ENCODE measurements at places on chromosomes 5 and 9.

DNA sequence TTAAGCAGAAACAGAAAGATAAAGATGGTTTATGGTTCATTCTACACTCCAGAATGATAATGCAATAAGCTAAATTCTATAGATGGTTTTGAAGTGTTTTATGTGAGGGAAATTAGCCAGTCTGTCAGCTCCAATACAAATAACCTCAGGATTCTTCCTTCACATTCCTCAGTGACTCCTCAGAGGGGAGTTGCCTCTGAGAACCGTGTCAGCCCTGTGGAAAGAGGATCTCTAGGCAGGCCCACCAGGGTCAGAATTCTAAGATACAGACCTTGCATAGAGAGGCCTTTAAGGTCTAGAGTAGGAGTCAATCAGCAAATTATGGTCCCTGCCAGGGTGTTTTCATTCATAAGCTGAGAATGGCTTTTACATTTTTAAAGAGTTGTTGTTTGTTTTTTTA, 26.6 kb downstream of the RUSC2 start:
- no peak for DNase-seq

GRCh38 chr9:69918322-69918721, 97.7 kb downstream of the CFAP95 start:
- DNase-seq: no peak

DNA sequence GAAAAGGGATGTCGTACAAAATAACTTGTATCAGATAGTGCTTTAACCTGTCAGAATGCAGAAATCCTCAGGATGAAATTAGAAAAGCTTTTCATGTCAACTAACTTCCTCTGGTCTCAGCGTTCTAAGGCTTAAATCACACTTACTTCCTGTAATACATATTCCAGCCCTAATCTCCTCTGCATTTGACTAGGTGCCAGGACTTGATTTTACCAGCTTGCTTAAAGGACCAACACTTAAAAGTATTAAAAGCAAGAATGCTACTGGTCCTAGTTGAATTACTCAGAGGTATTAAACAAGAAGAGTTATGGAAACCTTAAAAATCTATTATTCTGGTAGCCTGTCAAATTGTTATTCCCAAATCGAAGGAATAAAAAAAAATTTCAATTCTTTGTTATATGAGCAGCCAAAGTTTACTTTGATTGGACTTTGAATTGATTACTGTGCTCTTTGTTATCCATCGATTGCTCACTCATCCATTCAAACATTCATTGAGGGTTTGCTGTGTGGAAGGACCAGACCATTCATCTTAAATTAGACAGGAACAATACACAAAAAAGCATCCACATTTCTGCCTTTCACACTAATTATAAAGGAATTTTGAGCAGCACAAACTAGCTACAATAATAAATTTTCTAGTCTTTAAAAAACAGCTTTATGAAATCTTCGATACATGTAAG, 108.7 kb downstream of the MUSK start:
- no peak for DNase-seq

DNA sequence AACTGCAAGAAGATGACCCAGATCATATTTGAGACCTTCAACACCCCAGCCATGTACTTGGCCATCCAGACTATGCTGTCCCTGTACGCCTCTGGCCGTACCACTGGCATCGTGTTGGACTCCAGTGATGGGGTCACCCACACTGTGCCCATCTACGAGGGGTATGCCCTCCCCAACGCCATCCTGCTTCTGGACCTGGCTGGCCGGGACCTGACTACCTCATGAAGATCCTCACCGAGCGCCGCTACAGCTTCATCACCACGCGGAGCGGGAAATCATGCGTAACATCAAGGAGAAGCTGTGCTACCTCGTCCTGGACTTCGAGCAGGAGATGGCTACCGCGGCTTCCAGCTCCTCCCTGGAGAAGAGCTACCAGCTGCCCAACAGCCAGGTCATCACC, 9.1 kb upstream of the TBCA start:
- no peak for DNase-seq

GRCh38 chr9:95092262-95093072, 225.0 kb downstream of the FANCC start:
- DNase-seq: peak; percentile 25

GRCh38 chr5:42760426-42760825, 3.8 kb downstream of the CCDC152 start:
- no peak for DNase-seq

- DNase-seq: no peak
Measured at GRCh38 chr5:114953565-114953964, 216.1 kb downstream of the TRIM36 start.

GRCh38 chr5:117692606-117693005, 1118.0 kb upstream of the SEMA6A start:
- DNase-seq: no peak

- DNase-seq: no peak
Measured at GRCh38 chr5:102278231-102278630, 17.9 kb downstream of the SLCO4C1 start.

GRCh38 chr5:139155333-139155732, 42.8 kb downstream of the SIL1 start:
- DNase-seq: no peak

GRCh38 chr5:143360755-143361154, 42.7 kb downstream of the NR3C1 start:
- no peak for DNase-seq

DNA sequence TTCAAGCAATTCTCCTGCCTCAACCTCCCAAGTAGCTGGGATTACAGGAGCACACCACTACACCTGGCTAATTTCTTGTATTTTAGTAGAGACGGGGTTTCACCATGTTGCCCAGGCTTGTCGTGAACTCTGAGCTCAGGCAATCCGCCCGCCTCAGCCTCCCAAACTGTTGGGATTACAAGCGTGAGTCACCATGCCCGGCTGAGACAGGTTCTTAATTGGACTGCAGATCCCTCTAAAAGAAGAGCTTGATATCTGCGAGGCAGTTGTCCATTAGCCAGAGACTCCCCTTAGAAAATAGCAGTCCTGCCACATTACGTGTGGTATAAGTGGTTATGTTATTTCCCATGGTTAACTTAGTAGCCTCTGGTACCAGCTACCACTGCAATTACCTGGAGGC, 46.6 kb upstream of the NPR3 start:
- DNase-seq: no peak

DNA sequence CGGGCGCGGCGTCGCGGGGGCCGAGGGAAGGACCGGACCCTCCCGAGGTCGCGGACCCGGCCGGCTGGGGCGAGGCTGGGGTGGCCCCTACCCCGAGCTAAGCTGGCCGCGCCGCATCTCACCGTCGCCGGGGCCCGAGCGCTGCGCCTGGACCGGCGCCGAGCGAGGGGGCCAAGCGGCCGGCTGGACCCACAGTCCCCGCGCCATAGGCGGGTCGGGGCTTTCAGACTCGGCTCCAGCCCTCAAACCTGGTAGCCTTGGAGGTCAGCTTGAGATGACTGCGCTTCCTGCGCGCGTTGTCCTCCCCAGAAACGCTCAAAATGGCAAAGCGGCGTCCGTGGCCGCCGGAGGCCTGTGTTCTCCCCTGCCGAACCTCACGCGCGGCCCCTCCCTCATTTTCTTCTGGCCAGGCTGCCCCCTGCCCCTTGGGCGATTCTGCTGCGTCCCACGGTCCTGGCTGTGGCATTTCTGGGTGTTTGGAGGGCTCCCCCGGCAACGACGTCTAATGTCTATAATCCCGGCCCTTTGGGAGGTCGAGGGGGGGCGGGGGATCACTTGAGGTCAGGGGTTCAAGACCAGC, 8.7 kb upstream of the GRIN1 start:
- DNase-seq: no peak

- DNase-seq: no peak
Measured at GRCh38 chr5:151892393-151892792, 32.3 kb downstream of the GLRA1 start.

DNA sequence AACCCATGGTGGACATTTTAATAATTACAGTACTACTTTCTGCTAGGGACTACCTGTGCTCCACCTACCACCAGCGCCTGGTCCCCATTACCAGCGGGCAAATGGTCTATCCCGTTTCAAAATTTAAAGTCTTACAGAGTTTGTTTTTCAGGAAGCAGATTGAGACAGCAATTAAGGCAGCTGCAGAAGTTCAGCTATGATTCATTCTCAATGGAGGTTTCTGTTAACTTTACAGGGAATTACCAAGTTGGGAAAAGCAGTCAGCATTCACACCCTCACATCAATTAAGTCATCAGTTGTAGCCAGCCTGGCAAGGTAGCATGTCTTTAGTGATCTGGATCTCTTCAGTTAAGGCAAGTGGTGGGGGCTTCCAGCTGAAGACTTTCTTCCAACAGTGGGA, 410.6 kb upstream of the DAB2 start:
- DNase-seq: no peak

DNA sequence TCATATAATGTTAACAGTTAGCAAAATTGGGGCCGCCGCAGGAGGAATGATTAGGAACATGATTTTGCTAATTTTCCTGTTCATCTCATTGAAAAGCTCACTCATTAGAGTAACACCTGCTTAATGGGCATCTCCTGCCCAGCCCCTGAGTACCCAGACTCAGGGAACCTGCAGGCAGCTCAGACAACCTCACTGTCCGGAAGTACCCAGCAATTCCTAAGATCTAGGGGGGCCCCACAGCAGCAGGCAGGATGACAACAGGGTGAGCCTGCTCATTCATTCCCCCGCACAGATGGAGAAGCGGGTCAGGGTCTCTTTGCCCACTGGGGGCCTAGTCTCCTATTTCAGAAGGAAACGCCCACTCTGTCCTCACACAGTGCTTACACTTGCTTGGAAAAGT, 12.6 kb downstream of the FAM78A start:
- DNase-seq: no peak

DNA sequence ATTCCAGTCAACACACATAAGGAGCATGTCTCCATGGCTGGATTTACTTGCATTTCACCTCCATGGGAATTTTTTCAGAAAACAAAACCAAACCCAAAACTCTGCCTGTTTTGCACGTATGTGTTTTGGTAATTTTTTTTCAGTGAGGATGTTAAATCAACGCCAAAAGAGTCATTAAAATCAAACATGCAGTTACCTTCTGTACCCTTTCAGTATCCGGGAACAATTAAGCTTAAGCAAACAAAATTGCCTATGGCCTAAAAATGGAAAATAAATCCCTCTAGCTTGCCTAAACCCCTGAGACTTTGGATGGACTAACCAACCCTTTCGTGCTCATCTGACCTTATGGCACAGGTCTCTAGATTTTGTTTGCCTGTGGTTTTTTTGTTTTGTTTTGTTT, 209.2 kb upstream of the KLF4 start:
- no peak for DNase-seq

DNA sequence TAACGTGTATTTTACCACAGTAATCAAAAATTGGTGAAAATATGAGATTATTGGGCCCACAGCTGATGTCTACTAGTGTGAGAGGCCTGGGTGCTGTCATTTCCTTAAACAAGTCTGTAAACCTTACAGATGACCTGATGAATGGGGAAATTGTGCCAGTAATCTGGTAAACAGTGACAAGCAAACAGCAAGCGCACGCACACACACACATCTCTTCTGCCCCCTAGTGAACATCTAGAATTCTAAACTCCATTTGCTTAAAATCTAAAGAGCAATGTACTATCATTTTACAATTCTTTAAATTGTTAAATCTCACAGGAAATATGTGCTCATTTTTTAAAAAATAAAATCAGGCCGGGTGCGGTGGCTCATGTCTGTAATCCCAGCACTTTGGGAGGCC, 7.5 kb upstream of the RAPGEF1 start:
- DNase-seq: peak; percentile 63

DNA sequence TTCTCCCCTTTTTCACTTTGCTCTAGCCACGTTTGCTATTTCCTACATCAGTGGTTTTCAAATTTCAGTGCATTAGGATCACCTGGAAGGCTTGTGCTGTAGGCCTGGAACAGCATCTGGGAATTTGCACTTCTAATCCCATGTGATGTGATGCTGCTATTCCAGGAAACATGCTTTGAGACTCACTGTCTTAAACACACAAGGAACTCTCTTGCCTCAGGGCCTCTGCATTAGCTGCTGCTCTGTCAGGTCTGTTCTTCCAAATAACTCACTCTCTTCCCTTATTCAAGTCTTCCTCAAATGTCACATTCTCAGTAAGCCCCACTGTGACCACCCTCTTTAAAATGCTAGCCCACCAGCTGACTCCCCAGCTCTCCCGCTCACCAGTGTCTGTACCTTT, 204.0 kb downstream of the DNAH5 start:
- no peak for DNase-seq

- DNase-seq: peak; percentile 21
Measured at GRCh38 chr5:95959051-95959887, 2.4 kb downstream of the ELL2 start.

DNA sequence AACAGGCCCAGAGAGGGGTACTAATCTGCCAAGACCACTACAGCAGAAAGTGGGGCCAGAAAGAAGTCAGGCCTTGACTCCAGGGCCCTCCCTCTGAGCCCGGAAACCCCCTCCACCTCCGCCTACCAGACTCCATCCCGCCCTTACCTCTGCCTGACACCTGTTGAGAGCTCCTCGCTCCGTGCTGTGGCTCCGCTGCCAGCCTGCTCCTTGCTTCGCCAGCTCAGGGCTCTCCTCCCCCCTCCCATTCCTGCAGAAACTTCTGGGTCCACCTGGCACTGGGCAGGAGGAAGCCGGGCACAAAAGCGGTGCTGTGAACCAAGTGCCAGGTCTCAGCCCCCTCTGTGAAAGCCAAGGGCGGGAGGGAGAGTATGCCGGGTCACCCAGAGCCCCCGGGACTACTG, 6.4 kb upstream of the ST6GALNAC6 start:
- DNase-seq: no peak

GRCh38 chr5:59917121-59917520, 23.6 kb upstream of the PDE4D start:
- no peak for DNase-seq

DNA sequence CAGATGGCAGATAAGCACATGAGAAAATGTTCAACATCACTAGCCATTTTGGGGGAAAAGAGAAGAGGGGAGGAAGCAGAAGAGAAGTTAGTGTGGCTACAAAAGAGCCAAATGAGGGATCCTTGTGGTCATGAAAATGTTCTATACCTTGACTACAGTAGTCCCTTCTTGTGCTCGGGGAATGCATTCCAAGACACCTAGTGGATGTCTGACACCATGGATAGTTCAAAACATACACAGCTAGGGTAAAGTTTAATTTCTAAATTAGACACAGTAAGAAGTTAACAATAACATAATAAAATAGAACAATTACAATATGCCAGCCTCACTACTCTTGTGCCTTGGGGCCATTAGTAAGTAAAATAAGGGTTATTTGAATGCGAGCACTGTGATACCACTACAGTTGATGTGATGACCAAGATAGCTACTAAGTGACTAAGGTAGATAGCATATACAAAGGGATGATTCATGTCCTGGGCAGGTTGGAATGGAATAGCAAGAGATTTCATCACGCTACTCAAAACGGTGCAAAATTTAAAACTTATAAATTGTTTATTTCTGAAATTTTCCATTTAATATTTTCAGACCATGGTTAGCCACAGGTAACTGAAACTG, 344.1 kb downstream of the NR2F1-AS1 start:
- no peak for DNase-seq

- no peak for DNase-seq
Measured at GRCh38 chr5:77024490-77024889, 5.7 kb upstream of the AGGF1 start.

GRCh38 chr5:9241479-9242305, 304.2 kb downstream of the SEMA5A start:
- DNase-seq: no peak

- no peak for DNase-seq
Measured at GRCh38 chr5:143534761-143535154, 131.3 kb upstream of the NR3C1 start.

GRCh38 chr5:85663708-85664031, 954.1 kb upstream of the COX7C start:
- no peak for DNase-seq

GRCh38 chr9:111969622-111970021, 73.0 kb downstream of the UGCG start:
- no peak for DNase-seq

GRCh38 chr5:106906199-106906598, 764.5 kb downstream of the EFNA5 start:
- no peak for DNase-seq

Measured in HT-29 (cell line).